ENCODE measurements at places on chromosomes 4 and X.

DNA sequence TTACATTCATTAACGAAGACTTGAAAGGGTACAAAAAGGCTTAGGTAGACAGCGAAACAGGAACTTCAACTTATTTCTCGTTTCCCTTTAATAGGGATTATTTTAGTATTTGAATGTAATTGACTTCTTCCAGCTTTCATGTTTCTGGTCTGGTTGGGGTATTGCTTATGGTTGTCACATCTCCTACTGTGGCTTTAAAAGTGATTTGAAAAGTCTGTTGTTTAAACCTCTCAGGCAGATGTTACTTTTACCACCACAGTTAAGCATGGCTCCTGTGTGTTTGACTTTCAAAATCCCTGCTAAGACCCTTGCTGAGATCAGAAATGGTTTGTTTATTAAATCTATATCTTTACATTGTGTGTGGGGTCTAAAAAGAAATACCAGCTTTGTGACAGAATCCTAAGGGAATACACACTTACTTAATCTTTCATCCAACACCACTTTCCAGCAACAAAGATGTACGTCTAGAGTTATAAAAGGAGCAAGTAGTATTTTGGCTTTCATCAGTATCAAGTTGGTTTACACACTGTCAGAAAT is 661.2 kb downstream of the FAT4 start:
- DNase-seq, result no peak

GRCh38 chr4:143728166-143728565 is 27.7 kb upstream of the FREM3 start:
- no peak for DNase-seq

GRCh38 chrX:31717474-31717873 is 645.6 kb upstream of the FTHL17 start:
- DNase-seq, result no peak

DNA sequence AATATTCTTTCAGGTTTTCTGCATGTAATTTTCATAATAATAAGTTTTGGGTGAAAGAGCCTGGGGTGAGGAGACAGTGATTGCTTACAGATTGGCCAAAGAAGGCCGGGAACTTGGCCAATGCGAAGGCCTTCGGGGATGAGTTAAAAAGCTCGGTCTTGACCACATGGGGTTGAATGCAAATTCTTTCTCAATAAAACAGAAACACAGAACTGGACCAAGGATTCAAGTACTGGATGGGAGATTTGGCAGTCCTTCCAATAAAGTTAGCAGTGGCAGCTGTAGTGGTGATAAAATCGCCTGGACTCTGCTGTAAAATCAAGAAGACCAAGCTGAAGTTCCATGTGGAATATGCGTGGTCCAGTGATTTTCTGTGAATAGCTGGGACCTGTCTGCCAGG is 282.2 kb upstream of the KLF3 start:
- DNase-seq, result no peak

DNA sequence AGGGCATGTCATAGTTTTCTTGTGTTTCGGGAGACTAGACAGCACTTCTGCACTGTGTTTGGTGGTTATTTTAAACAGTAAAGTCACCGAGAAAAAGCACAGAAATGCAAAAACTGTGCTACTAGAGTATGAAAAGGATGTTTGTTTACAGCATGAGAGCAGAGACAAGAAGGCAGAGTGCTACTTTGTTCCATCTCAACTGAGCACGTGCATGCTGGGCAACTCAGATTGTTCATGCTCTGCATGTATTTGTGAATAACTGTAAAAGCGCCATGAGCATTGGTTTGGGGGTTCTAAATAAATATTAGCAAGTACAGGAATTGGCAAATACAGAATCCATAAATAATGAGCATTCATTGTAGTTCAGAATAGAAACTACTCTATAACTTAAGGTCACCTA is 7.4 kb downstream of the EVC start:
- DNase-seq, result no peak

- DNase-seq, result no peak
Observed at GRCh38 chr4:140234697-140235060, 80.7 kb upstream of the MAML3 start.

- DNase-seq, result no peak
Observed at GRCh38 chr4:42415281-42415680, 18.0 kb downstream of the SHISA3 start.

All from urothelium cell line (cell line).